Chondrocyte (in vitro differentiated cells): ENCODE measurements at places on chromosomes 11 and 22. TPM values are rescaled to one million over a fixed set of nuclear protein-coding genes. Genes with fewer than 3 reads are reported as not detected.

Gene SEPTIN3
- 0.87 to 0.92 TPM (median 0.92 TPM) in 3 replicates for total RNA-seq

Gene SSTR3
- not detected in 3 replicates for total RNA-seq

Gene MIOX
- total RNA-seq = 0.99 to 1.6 TPM in 2 of 3 replicates, not detected in the other

Gene CTSF
- total RNA-seq = not detected in 3 replicates

Gene CRY2
- 12.2 to 16.8 TPM (median 13.8 TPM) in 3 replicates for total RNA-seq

Gene KCNK4
- 0.22 to 0.39 TPM in 2 of 3 replicates, not detected in the other for total RNA-seq

Gene PRSS23
- total RNA-seq = 464 to 742 TPM (median 737 TPM) in 3 replicates

Gene PRODH
- 3.5 to 5.9 TPM (median 5.6 TPM) in 3 replicates for total RNA-seq

Gene FGF4
- not detected in 3 replicates for total RNA-seq

Gene CRACR2B
- total RNA-seq = 0.57 to 5.0 TPM (median 1.4 TPM) in 3 replicates

Gene CD248
- total RNA-seq = 44.5 to 113 TPM (median 109 TPM) in 3 replicates
